ENCODE measurements at places on chromosomes 16 and 17. TPM values are rescaled to one million over a fixed set of nuclear protein-coding genes. Genes with fewer than 3 reads are reported as not detected.

DNA sequence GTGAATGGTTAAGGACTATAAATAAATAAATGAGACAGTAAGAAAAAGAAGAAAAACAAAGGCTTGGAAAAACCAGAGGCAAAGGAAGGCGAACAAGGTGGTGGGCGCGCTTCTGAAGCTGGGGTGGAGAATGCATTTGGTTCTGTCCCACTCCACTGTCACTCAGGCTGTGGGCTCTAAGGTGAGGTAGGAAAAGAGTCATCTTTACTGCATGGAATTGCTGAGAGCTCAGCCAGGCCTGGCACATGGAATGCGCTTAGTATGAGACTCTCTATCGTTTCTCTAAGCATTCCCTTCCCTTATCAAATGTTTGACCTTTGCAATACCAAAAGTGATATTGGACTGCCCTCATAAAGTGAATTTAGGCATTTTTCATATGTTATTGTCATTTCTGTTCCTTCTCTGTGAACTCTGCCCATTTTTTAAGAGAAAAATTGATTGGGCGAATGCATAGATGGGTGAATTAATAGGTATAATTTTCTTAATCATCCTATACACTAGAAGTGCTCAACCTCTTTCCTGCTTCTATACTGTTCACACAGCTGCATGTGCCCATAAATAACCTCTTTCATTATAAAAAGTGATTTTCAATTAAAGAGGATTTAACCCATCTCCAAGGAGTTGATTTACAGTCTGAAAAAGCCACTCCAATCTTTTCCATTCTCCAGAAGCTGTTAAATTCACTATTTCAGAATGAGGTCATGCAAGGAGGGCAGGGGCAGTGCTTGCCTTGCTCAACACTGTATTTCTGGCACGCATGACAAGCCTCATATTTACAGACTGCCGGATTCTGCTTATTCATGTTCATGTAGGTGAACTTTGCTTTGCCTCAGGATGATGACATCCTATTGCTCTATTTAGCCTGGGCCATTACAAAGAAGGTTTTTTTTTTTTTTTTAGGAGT is 87.7 kb downstream of the MYH10 start:
- DNase-seq = no peak

DNA sequence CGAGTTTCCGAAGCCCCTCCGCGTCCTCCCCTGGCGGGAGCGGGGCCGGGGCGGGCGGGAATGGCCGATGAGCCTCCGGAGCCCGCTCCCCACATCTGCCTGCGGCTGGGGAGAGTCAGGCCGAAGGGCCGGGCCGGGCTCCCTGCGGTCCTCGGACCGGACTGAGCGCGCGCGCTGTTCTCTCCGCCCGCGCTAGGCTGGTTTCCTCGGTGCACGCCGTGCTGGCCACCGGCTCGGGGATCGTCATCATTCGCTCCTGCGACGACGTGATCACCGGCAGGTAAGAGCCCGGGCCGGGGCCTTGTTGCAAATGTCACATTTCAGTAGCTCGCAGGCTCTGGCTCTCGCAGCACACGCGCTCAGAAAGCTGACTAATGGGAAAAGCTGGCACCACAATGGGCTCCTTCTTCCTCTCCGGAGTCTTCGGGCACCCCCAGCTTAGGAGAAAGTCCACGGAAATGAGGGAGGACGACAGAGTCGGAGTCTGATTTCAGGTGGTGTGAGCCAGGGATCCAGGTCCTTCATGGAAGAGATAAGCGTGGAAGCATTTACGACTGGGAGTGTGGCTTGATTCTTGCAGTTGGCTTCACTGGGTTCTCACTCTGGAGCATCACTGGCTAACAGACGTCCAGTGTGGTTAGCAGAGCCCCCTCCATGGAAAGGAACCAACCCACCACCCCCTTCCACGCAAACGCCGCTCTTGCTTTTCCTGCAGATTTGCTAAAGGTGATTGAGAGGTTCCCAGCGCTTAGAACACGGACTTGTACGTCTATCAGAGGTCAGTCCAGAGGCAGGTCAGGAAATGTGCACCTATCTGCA is 715 bp downstream of the TLCD3A start:
- DNase-seq = no peak

DNA sequence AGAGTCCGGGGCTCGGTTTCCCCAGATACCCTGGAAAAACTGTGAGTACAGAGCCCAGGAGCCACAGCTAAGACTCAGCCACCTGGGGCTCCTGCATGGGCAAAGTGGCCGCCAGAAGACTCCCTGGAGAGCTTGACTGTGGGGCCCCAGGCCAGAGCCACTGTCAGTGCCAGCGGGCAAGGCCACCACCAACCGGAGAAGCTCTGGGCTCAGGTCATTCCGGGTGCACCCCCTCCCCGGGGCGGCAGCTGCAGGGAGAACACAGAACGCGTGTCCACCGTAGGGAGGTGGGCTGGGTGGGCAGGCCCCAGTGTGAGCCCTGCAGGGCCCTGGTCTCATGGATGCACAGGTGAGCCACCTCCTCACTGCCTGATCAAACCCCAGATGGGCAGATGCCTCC is 22.3 kb upstream of the RBFOX3 start:
- DNase-seq = peak; percentile 32

- DNase-seq = no peak
Observed at GRCh38 chr17:35159940-35160339, 12.3 kb downstream of the UNC45B start.

DNA sequence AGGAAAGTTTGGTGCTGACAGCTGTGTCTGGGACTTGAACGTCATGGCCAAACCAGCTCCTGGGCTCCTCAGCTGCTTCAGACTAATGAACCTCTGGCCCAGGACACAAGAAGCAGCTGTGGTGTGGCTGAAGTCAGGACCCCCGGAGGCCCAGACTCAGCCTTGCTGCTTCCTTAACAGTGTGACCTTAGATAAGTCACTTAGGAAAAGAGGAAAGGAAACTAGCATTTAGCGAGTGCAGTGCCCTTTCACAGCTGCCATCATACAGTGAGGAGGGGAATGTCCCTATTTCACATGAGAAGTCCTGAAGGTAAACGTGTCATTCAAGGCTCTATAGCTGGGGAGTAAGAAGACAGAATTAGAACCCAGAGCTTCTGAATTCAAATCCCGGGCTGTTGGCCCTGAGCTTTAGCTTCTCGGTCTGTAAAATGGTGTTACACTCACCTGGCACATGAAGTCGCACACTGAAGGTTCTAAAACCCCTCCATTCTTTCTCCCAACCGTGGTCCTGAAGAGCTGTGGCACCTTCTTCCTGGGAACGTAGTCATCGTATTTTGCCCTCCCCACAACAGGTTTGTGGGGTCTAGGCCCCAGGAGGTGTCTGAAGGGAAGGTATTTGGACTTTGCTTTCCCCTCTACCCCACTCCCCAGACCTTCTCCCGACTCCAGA is 910 bp upstream of the RAMP2 start:
- DNase-seq = no peak

GRCh38 chr16:54289945-54290832 is 3.6 kb upstream of the IRX3 start:
- DNase-seq = no peak

GRCh38 chr17:16339959-16340358 is 13.3 kb downstream of the CENPV start:
- DNase-seq = no peak

GRCh38 chr16:58685084-58685449 is 497 bp upstream of the SLC38A7 start:
- DNase-seq = no peak

DNA sequence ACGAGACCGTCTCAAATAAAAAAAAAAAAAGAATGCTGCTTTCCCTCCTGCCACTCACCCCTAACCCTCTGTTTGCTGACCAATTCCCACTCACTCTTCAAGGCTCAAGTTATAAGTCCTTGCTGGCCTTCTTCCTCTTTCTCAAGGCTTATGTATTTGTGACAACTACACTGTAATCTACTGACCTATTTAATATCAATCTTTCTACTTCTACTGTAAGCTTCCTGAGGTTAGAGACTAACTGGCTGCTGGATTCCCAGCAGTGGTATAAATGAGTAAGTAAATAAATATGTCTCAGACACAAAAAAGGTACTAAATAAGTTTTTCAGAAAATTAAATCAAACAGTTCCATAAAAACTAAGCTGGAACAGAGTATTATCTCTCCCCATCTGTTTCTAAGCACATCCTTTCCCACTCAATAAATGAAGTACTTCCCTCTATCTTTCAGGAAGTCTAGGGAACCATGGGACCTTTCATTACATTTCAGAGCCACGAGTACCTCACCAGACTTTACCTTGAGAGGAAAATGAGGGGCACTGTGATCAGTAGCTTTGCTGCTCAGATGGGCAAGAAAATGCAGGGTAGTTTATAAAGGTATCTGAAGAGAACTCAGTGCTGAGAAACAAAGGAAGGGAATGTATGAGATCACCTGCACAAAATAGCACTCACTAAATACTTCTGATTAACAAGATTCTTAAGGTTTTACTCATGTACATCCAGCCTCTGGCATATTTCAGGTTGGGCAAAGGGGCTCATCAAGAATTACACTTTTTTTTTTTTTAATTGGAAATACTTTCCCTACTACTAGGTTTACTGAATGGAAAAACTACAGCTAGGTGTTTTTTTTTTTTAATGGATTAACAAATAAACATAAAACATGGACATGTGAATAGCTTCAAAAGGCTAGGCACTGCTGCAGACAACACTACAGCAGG is 10.8 kb downstream of the SSH2 start:
- no peak for DNase-seq

DNA sequence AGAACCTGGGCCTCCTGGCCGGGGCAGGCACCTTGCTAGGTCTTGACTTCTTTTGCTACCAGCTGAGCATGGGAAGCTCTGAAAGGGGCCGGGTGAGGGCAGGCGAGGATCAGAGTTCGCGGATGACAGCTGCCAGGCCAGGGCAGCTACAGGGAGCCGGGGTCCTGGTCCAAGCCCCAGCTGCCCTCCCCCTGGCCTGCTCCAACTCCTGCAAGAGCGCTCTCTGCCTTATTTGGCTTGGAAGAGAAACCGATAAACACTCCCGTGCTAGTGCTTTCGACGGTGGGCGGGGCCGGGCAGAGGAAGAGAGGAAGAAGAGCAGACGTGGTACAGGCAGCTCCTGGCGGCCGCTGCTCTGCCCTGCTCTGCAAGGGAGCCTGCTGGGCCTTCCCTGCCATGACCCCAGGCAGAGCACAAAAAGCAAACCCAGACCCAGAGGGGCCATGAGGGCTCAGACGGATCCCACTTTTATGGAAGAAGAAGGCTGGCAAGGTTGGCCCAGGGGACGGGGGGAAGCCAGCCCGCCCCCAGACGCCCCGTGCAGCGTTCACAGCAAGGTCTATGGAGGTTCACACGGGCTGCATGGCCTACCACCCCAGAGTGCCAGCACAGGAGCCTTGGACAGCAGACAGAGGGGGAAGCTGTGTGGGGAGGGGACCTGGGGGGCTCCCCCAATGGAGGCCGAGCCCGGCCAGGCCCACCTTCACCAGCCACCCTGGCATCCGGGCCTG is 25.6 kb downstream of the PIEZO1 start:
- DNase-seq = no peak

DNA sequence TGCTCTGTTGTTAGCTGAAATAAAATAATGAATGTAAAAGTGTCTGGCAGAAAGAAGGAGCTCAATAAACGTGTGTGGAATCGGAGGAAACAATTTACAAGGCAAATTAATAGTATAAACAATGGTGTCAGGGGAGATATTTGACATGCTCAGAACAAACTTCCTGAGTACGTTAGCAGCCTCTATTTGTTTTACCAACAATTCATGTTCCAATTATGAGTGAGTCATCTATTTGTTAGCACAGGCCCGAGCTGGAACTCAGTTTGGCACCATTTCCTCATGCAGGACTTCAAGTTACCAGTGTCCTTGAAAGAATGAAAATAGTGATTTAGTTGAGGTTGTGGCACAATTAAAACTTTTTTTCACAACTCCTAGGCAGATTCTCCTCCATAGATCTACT is 9.1 kb downstream of the ASIC2 start:
- no peak for DNase-seq

GRCh38 chr17:3040882-3041281 is 22.5 kb downstream of the OR1D5 start:
- no peak for DNase-seq

P2RX5 gene
- 1.8 TPM for total RNA-seq

IL17C gene
- not detected for total RNA-seq

COX6A2 gene
- total RNA-seq = not detected

RTN4RL1 gene
- total RNA-seq = 5.8 TPM

TEKT1 gene
- 0.89 TPM for total RNA-seq

HOXB8 gene
- total RNA-seq = 0.98 TPM

OR3A3 gene
- not detected for total RNA-seq
